ENCODE measurements at places on chromosomes 13 and 19.

- DNase-seq, result peak; percentile 51
These were observed 108.7 kb downstream of the TEX29 start for GRCh38 chr13:111429064-111429558.

DNA sequence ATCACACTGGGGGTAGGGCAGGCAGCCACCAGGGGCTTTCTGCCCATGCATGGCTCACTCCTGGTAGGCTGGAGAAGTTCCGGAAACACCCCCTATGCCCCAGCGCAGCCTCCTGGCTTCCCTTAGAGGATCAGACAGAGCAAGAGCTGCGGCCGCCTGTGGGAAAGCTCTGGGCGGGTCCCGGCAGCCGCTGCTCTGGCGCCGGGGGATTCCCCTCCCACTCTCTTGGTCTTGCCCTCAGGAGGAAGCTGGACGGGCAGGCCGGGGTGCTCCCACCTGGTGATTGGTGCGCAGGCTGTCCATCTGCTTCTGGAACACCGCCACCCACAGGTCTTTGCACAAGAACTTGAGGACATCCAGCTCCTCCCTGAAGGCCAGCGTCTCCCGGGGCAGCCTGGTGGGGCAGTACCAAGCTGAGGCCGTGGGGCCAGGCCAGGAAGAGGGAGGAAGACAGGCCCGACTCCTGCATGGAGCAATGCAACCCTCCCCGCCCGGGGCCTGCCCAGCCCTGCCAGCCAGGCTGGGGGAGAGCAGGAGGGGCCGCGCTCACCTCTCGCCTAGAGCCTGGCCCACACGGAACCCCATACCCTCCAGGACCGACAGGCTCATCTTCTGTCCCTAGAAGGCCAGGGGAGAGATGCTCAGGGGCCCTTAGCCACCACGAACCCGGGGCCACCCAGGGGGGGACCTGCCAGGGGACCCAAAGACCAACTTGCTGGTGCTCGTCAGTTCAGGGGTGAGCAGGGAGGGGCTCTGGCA lies 4.0 kb upstream of the NKPD1 start:
- no peak for DNase-seq

DNA sequence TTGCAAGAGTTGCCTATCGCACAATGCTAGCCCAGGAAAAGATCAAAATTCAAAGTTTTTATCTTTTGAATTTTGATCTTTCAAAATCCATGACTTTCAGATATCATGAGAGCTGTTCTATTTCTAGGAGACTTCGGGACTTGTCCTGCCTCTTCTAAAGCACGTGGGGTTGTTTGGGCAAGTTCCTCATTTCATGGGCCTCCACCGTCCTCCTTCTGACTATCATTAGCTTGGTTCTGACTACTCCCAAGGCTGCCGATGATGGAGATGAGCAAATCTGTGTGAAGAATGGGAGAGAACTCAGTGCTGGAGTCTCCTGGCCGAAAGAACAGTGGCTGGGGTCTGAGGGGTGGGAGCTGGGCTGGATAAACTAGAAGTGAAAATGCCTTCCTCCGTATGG lies 86.5 kb downstream of the COL4A1 start:
- no peak for DNase-seq

DNA sequence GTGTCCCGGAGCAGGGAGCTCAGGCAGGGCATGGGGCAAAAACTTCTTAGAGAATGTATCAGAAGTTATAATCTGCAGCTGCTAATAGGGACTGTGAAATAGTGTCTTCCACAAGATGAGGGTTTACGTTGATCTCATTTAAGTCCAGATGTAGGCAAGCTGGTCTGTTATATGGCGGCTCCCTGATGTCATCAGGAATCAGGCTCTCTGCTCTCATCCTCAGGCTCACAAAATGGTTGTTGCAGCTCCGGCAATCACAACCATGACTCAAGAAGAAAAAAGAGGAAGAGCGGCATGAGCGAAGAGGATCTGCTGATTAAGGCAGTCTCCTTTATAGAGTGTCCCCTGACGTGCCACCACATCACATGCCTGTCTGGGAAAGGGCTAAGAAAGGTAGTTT lies 191.3 kb downstream of the KLF5 start:
- no peak for DNase-seq

GRCh38 chr13:113837560-113838355 lies 26.1 kb downstream of the GAS6 start:
- peak; percentile 88 for DNase-seq

DNA sequence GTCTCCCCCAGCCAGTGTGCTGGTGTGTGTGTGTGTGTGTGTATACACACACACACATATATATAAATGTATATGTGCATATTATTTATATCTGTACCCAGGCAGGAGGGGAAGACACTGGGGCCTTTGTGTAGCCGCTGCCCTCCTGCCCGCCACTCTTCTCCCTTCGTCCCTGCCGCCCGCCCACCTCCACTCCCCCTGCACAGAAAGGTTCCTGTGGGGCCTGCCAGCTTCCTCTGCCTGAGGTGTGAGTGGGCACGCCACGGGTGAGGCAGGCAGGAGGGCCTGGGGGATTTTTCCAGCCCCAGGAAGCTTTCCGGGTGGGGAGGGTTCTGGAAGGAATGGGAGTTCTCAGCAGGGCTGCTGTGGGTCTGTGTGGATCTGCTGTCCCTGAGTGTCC lies 6.9 kb downstream of the IRF2BP1 start:
- no peak for DNase-seq

DNA sequence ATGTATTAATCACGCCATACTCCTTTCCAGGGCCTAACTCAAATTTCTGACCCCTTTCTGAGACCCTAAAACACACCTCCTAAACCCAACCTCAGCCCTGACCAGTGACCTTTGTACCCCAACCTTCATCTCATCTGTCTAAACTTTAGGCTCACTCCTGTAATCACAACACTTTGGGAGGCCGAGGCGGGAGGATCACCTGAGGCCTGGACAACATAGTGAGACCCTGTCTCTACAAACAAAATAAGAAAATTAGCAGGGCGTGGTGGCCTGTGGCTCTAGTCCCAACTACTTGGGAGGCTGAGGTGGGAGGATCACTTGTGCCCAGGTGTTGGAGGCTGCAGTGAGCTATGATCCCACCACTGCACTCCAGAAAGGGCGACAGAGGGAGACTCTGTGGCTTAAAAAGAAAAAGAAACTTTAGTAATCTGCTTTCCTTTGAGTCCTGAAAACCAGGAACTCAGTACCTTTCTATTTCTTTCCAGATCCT lies 4.7 kb downstream of the RTN2 start:
- DNase-seq, result no peak

- DNase-seq, result no peak
These were observed 130.5 kb downstream of the PAN3 start for GRCh38 chr13:28268800-28269223.

GRCh38 chr13:75334634-75335447 lies 147.1 kb downstream of the TBC1D4 start:
- no peak for DNase-seq

GRCh38 chr13:36445278-36445677 lies 13.0 kb downstream of the CCNA1 start:
- DNase-seq, result no peak

DNA sequence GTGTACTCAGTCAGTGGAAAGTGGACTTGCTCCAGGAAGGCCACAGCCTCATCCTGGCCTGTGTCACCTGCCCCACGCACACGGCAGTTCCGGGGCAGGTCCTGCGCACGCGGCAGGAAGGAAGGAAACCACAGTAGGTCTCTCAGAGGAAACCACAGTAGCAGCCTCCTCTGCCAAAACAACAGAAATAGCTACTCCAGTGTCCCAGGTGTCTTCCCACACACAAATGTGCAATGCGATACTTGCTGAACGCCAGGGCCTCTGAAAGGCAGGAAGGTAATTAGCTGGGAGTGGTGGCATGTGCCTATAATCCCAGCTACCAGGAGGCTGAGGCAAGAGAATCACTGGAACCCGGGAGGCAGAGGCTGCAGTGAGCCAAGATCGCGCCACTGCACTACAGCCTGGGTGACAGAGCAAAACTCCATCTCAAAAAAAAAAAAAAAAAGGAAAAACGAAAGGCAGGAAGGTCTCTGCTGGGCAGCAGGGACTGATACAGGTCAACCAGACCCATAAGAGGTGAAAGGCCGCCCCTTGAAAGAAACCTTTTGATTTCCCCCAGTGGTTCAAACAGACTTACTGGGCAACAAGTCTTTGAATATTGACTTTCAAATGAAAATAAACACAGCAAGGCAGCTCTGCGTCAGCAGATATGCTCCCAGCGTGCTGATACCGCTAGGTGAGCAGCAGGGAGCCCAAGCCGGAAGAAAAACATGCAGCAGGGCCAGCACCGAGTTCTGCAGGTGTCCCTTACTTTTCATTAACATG lies 49.5 kb downstream of the CRYL1 start:
- DNase-seq, result no peak

- no peak for DNase-seq
These were observed 10.3 kb downstream of the TMEM272 start for GRCh38 chr13:51834581-51835171.

- DNase-seq, result no peak
These were observed 78.1 kb upstream of the OLFM4 start for GRCh38 chr13:52950436-52950956.

- DNase-seq, result peak; percentile 35
These were observed 969 bp upstream of the POMP start for GRCh38 chr13:28657784-28658538.

DNA sequence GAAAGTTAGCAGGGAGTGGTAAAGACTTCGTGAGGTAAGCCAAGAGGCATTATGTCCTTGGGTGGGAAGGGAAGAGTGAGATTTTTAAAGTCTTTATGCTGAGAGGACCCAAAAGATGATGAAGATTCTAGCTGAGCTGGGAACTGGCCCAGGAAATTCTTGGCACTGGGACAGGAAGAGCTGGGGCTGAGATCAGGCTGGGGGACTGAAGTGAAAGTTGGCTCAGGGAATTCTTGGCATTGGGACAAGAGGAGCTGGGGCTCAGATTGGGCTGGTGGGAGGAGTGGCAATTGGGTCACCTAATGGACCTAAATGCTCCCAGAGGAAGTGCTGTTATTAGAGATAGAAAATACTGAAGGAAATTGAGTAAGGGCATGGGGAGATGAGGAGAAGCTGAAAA lies 8.8 kb downstream of the SCEL start:
- DNase-seq, result peak; percentile 31

DNA sequence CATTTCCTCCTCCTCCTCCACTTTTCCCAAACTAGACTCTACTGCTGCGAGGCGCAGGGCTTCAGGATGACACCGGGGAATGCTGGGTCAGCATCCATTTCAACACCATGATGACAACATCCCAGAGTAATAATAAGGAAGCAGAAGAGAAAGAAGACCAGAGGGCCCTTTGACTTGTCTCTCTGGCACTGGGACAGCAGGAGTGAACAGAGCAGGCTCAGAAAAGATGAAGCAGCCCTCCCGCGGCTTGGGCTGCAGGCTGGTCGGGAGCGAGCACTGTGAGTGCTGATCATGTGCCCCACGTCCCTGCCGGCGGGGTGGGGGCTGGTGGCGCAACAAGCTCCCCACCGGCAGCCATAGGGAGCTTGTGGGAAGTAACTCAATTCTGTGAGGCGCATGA lies 30.5 kb downstream of the RANBP3 start:
- peak; percentile 87 for DNase-seq

DNA sequence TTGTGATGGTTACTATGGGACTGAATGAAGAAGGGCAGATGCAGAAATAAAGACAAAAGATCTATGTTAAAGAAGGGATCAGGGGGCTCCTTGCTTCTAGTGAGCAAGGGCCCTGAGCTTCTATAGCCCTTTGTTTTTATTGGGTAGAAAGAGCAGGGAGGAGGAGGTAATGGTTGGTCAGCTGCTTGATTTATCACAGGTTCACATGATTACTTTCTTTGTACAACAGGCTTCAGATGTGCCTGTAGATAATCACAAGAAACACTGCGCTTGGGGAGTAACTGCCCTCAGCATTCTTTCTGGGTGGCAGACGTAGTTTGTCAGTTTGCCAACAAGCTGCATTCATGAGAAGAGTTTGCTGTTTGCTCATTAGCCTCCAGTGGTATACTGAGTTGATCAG lies 4.8 kb upstream of the ZNF439 start:
- peak; percentile 8 for DNase-seq

DNA sequence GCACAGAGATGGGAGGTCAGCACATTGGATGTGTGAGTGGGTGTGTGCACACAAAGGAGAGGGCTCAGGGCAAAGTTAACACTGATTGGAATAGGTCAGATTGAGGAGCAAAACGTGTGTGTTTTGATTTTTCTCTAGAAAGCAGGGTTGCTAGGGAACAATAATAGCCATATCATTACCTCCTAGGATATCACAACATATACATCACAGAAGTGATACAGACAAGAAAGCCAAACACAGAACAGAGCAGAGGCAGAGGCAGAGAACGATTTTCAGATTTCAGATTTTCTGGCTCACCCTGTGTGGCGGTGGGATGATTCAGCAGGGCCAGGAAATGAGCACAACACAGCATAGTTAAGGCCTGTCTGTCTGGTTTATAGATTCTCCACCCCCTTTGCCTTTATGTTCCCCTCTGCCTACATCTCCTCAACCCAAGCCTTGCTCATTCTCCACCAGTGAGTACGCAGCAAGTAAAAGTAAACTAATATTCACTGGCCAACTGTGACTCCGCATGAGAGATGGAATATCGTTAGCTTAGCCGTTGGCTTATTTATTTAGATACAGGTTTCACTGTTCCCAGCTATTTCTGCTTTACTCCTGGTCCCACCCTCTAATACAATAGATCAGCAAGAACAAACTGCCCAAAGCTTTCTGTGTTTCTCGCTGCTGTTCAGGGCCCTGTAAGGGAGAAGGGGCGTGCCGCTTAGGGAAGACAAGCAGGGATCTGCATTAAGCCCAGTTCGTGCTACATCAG lies 182.7 kb upstream of the TSC22D1 start:
- DNase-seq, result no peak

DNA sequence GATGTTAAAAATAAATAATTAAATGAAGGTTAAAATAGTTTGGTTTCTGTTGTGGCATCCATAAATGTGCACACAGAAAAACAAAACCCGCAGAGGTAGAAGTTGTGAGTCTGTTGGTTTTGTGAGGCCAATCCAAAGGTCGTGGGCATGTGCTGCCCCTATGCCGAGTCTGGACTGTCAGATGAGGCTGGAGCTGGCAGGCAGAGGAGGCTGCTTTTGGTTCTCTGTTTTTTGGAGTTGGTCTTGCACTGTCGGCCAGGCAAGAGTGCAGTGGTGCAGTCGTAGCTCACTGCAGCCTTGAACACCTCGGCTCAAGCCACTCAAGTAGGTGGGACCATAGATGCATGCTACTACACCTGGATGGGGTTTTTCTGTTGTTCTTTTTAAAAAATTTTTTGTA lies 43.7 kb downstream of the TSSK6 start:
- no peak for DNase-seq

- no peak for DNase-seq
These were observed 35.6 kb upstream of the TMTC4 start for GRCh38 chr13:100710176-100710575.

- DNase-seq, result no peak
These were observed 21.6 kb downstream of the LIG1 start for GRCh38 chr19:48148576-48148975.

GRCh38 chr19:20928371-20928770 lies 5.3 kb downstream of the ZNF85 start:
- DNase-seq, result no peak

DNA sequence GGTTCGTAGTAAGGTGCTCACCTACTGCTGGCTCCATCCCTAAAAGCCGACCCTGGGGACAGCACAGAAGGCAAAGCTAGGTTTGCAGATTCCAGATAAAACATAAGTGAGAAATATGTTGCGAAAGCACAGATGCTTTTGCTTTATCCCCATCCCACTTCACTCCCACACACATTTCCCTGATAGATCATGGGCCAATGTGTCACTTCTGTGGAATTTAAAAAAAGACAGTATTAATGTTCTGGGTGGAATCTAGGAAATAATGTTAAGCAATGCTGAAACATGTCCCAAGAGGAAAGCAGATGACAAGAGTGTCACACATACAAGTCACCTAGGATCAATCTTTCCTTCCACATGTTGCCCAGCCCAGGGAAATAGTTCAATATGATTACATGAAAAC lies 661.0 kb upstream of the MIR17HG start:
- DNase-seq, result no peak

- no peak for DNase-seq
These were observed 5.7 kb downstream of the ZNF566 start for GRCh38 chr19:36483653-36484052.

All from globus pallidus (tissue), 1 donor.